ENCODE measurements at places on chromosomes 3 and 15. TPM values are rescaled to one million over a fixed set of nuclear protein-coding genes. Genes with fewer than 3 reads are reported as not detected.

CCDC9B gene
- total RNA-seq, result 17.1 TPM

FBXL2 gene
- 5.3 TPM for total RNA-seq

TNIK gene
- 7.6 TPM for total RNA-seq

SEMA3F gene
- total RNA-seq, result 5.2 TPM

ARRDC4 gene
- total RNA-seq, result 29.6 TPM

ZNF385D gene
- total RNA-seq, result 5.9 TPM

ISLR2 gene
- not detected for total RNA-seq

NANOGP8 gene
- not detected for total RNA-seq

UTS2B gene
- total RNA-seq, result not detected

CDC25A gene
- total RNA-seq, result not detected

CFAP91 gene
- 21.5 TPM for total RNA-seq

RTP4 gene
- total RNA-seq, result 3.6 TPM

IRAK2 gene
- total RNA-seq, result 3.9 TPM

GP9 gene
- not detected for total RNA-seq

FANCD2 gene
- 1.0 TPM for total RNA-seq

LPP gene
- 60.6 TPM for total RNA-seq

NEO1 gene
- total RNA-seq, result 18.2 TPM

PPM1L gene
- total RNA-seq, result 13.7 TPM

GOLGA8K gene
- total RNA-seq, result 0.78 TPM

SLC41A3 gene
- total RNA-seq, result 41.0 TPM

ZNF660 gene
- 6.3 TPM for total RNA-seq

FAM43A gene
- total RNA-seq, result 5.3 TPM

COLQ gene
- total RNA-seq, result 1.8 TPM

DAZL gene
- not detected for total RNA-seq

NOX5 gene
- total RNA-seq, result 0.26 TPM

AMIGO3 gene
- total RNA-seq, result 2.1 TPM

RASGRF1 gene
- 3.6 TPM for total RNA-seq

GOLGA8Q gene
- total RNA-seq, result 0.26 TPM

EMC7 gene
- 27.8 TPM for total RNA-seq

GRM7 gene
- total RNA-seq, result 1.3 TPM

SERPINI2 gene
- 221 TPM for total RNA-seq

PROS1 gene
- total RNA-seq, result 5.6 TPM

SAMD7 gene
- total RNA-seq, result not detected

Measured in body of pancreas (tissue), 4 donors.